Renal cortex interstitium (tissue), 15 donors: ENCODE measurements at places on chromosomes 1 and 21.

GRCh38 chr1:43650310-43651085 is 549 bp downstream of the KDM4A start:
- DNase-seq: peak; percentile 93

- no peak for DNase-seq
Measured at GRCh38 chr21:46211786-46212720, 16.5 kb downstream of the LSS start.

DNA sequence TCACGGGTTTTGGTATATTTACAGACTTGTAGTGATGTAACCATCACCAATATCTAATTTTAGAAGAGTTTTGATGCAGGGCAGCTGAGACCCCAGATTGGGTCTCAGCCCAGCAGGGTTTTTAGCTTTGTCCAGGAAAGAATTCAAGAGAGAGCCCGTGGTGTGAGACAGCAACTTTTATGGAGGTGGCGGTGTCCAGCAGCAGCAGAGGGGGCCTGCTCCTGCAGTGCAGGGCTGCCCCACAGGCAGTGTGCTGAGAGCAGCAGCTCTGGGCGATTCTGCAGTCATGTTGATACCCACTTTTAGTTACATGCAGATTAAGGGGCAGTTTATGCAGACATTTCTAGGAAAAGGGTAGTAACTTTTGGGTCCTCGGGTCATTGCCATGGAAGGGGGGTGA is 1.8 kb upstream of the EPHX1 start:
- no peak for DNase-seq

- no peak for DNase-seq
Measured at GRCh38 chr1:219331424-219331823, 157.7 kb downstream of the LYPLAL1 start.

GRCh38 chr1:206699626-206700025 is 14.9 kb downstream of the MAPKAPK2 start:
- no peak for DNase-seq
